ENCODE measurements at places on chromosomes 2 and 18.

GRCh38 chr18:3088449-3088848, 75.5 kb upstream of the LPIN2 start:
- no peak for DNase-seq

DNA sequence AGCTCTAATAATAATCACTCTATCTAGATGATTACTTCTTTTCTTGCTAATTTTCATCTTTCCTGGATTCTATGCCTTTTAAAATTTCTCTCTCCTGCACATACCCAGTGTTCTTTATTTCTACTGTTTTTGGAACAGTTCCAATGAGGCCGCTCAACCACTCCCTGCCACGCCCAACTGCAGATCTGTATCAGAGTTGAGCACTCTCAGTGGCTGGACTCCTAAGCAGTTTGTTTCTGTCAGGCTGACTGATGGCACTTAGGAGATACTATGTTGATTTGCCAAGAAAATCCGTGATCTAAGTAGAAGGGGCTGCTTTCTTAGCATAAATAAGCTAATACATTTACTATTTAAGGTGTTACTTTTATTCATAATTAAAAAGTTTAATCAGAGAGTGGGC, 192.8 kb downstream of the ARHGAP15 start:
- DNase-seq = no peak

DNA sequence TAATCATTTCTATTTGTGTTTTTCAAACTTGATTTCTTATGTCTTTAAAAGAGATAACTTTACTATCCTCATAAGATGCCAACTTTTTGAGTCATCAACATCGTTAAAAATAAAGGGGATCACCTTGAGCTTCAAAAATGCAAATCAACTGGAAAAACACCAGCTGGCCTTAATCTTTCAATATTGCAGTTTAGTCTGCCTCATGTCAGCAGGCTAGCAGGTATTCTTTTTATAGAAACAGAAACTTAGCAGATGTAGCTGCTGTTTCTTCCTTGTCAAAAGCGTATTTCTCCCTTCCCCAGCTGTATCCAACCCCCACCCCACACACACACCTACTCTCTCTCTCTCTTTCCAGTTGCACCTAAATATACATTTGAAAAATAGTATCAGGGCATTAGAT, 154.1 kb upstream of the ZNF804A start:
- no peak for DNase-seq

GRCh38 chr2:214830794-214831346, 21.4 kb upstream of the BARD1 start:
- no peak for DNase-seq

DNA sequence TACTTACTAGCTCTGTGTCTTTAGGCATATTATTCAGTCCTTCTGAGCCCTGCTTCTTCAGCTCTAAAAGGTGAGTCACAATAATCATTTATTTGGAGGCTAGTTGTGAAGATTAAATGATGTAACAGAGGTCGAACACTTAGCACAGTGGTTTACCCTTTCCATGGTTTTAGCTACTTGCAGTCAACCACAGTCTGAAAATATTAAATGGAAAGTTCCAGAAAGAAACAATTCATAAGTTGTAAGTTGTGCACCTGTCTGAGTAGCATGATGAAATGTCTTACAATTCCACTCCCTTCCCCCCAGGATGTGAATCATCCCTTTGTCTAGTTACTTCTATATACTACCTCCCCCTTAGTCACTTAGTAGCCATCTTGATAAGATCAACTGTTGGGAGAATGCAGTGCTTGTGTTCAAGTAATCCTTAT, 217.6 kb upstream of the THUMPD2 start:
- no peak for DNase-seq

DNA sequence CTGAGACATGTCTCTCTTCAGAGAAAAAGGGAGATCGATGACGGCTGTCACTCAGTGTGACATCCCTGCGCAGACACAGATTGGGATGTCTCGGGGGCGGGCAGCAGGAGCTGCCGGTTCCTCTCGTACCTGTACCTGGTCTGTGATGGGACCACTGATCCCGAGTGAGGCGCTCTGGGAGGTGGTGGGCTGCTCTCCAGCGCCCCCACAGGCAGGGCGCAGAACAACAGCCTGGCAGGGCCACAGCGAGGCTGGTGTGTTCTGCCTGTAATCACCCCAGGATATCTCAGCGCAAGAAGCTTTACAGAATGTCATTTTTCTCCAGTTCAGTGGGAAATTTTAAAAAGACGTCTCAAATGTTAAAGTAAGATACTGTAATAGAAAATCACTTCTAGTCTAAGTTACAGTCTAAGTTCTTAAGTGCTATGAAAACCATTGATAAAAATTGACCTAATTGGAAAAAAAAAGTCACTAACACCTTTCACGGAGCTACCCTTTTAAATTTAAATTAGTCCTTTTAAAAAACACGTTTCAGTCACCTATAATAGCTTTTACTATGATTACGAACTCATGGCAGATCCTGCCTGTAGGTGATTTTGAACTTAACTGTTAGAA, 189.8 kb downstream of the SNTG2 start:
- DNase-seq = peak; percentile 37

DNA sequence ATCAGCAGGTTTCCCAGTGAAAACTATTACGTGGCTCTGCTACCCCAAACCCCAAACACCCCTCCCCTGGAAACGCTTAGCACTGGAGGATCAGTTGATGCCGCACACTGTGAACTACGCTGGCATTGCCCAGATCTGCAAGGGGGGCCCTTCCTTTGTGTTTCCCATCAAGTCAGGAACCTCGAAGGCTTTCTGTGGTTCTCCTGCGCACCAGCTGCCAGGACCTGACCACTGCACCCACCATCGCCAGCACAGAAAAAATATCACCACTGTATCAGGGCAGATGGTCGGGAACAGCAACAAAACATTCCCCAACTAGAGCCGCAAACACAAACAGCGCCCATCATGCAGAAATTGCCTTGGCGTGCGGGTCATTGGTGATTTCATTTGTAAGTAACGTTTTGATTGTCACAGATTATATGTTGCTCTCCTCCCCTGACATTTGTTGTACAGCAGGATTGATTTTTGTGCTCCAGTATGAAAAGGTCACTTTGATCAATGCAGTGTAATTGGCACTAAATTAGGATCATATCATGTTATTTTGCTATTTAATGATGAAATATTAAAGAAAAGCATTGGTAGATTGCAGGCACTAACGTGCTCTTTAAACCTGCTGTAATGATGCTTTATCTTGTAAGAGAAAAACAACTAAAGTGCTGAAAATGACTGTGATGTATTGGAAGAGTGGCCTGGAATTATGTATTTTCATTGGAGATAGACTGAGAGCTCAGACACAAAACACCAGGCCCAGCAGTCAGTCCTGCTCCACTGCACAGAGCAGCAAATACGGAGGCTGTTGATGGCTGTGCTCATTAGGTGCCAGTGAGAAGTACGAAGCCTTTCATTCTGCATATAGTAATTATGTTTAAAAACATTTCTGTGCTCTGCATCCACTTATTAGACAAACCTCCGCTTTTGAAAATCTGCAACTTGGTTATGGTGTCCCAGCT, 833.2 kb upstream of the SALL3 start:
- DNase-seq = no peak

DNA sequence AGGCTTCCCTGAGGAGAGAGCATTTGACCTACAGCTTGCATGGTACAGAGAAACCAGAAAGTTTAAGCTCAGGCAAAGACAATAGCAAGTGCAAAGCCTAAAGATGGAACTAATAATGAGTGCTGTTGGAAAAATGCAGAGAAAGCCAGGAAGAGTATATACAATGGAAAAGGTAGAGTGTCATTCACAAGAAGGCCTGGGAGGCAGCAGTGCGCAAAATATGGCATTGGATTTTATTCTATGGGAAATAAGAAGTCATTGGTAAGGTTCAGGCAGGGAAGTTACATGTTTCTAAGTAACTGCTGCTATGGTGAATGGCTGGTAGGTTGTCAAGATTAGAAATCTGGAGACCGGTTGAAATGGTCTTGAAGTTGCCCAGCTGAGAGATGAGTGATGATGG, 2167.3 kb upstream of the CELF4 start:
- DNase-seq = no peak

DNA sequence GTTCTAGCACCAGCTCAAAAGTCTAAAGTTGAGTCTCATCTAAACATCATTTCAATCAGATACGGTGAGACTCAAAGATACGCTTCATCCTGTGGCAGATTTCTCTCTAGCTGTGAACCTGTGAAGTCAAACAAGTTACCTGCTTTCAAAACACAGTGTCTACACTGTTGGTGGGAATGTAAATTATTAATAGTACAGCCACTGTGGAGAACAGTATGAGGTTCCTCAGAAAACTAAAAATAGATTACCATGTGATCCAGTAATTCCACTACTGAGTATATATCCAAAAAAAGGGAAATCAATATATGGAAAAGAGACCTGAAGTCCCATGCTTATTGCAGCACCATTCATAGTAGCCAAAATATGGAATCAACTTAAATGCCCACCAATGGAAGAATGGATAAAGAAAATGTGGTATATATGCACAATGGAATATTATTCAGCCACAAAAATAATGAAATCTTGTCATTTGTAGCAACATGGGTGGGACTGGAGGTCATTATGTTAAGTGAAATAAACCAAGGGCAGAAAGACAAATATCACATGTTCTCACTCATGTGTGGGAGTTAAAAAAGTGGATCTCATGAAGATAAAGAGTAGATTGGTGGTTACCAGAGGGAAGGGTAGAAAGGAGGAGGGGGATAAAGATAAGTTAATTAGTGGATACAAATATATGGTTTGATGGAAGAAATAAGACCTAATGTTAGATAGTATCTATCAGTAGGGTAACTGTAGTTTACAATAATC, 11.7 kb downstream of the UBR3 start:
- DNase-seq = no peak

DNA sequence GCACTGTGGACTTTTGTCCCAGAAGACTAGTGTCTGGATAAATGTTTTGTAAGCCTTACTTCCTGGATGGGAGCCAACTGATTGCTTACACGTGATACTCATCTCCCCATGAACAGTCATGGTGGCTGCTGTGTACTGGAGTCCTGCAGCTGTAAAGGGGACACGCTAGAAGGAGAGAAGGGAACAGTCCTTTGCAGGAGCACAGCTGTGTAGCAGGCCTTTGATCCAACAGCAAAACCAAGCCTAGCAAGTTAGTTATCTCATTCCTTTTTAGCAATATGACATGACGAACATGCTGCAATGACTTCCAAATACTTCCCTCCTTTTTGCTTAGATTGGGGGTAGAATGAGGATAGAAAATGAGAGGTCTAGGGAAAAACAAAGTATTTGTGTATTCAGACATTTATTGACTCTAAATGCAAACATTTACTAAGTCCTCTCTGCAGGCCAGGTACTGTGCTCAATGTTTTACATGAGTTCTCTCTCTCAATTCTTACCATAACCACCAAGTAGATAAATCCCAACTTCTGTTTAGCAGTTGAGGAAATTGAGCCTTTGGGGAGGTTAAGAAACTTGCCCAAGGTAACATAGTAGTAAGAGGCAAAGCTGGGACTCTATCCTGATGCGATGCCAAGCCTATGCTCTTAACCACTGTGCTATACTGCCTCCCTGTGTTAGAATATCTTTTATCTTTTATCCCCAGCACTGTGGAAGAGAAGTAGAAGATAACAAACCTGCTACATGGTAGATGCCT, 55.4 kb upstream of the CD28 start:
- peak; percentile 57 for DNase-seq

DNA sequence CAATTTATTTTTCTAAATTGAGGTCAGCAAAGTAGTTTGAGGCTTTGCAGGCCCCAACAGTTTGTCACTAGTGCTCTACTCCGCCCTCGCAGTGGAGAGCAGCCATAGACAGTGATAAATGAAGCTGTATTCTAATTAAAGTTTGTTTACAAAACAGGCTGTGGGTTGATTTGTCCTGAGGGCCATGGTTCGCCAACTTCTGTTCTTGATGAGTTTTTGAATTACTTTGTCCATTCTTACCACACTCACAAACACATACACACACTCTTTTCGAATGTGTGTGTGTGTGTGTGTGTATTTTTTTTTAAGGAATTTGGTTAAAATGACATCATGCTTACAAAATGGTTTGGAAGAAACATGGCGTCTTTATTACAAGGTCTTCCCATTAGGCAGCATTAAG, 68.6 kb downstream of the MTCL1 start:
- DNase-seq = no peak

- DNase-seq = no peak
Measured at GRCh38 chr2:155905657-155906056, 426.9 kb downstream of the NR4A2 start.

DNA sequence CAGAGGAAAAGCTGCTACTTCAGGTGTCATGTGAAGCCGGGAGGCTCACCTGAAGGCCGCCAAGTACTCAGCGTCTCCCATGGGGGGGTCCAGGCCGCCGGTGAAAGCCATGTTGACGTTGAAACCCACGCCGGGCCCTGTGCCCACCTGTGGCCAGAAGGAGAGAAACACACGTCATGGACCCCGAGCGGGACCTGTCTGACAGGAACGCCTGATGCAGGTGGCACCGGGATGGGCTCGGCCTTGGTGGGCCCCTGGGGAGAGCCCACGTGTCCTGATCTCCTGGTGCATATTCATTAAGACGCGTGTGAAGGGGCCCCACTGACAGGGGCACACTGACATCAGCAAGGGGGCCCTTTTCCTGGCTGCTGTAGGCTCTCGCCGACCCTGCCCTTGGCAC, 233.2 kb downstream of the TWIST2 start:
- no peak for DNase-seq

DNA sequence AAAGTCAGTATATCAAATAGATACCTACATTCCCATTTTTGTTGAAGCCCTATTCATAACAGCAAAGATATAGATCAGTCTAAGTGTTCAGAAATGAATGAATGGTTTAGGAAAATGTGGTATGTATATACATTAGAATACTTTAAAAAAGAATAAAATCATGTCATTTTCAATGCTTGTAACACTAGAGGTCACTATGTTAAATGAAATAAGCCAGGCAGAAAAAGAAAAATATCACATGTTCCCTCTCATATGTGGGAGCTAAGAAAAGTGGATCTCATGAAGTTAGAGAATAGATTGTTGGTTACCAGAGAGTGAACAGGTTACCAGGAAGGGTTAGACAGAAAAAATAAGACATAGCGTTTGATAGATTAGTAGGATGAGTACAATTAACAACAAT, 1111.0 kb upstream of the SLC39A10 start:
- peak; percentile 1 for DNase-seq

DNA sequence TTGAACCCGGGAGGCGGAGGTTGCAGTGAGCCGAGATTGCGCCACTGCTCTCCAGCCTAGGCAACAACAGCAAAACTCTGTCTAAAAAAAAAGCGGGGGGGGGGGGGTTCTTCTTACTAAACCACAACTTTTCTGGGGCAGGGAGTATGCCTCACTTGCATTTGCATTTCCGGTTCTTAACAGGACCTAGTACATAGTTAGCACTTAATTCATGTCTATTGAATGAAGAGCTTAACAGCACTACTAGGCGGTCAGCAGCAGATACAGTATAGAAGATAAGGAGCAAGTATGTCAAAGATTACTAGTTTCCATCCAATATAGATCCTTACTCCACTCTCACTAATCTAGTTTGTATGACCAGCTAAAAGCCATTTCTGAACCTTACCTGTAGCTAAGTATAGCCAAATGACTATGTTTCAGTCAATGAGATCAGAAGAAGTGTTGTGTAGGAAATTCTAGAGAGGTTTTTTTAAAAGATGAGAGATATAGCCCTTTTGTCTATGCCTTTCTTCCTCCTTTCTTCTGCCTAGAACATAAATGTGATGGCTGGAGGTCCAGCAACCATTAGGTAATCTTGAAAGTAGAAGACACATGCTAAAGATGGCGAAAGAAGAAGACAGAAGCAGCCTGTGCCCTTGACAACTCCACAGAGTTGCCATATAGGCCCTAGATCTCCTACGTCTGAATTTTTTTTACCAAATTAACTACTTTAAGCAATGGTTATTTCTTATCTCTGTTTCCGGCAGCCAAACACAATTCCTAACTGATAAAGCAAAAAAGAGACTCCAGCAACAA, 11.3 kb downstream of the HYCC2 start:
- peak; percentile 8 for DNase-seq

- DNase-seq = no peak
Measured at GRCh38 chr2:232367016-232367415, 11.5 kb upstream of the ALPP start.

Measured in suppressor macrophage (primary cell).